Colonic mucosa (tissue), 4 donors: ENCODE measurements at places on chromosomes 2 and 18. TPM values are rescaled to one million over a fixed set of nuclear protein-coding genes. Genes with fewer than 3 reads are reported as not detected.

DNA sequence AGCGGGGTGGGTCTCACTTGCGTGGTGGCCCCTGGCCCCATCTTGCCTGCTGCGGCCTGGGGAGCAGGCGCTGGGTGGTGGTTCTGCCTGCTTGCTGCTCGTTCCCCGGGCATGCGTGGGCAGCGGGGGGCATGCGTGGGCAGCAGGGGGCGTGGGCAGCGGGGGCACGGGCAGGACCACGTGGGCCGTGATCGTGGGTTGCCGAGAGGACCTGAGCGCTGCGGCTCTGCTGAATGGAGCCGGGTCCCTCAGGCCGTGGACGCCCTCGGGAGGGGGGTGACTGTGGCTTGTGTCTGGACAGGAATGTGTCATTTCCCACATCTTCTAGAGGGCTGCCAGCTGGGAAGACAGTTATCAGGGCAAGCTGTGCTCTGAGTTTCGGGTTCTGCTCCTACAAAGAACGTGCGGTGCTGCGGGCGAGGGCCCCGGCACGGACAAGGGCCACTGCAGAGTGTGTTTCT, 8.3 kb upstream of the GAL3ST2 start:
- H3K27ac ChIP-seq, result no peak overlapping the region
- no peaks in the 10 kb centered on the region for H3K36me3 ChIP-seq
- no peak for DNase-seq
- no peaks in the 10 kb centered on the region for H3K27me3 ChIP-seq
- H3K4me1 ChIP-seq, result no peaks in the 10 kb centered on the region

- H3K36me3 ChIP-seq, result no peaks in the 10 kb centered on the region
- no peak for DNase-seq
- H3K4me1 ChIP-seq, result no peaks in the 10 kb centered on the region
- H3K27me3 ChIP-seq, result peaks cover 11% of the 10 kb centered on the region
- H3K27ac ChIP-seq, result no peak overlapping the region
These were observed 7.1 kb upstream of the CYS1 start for GRCh38 chr2:10087360-10087759.

DNA sequence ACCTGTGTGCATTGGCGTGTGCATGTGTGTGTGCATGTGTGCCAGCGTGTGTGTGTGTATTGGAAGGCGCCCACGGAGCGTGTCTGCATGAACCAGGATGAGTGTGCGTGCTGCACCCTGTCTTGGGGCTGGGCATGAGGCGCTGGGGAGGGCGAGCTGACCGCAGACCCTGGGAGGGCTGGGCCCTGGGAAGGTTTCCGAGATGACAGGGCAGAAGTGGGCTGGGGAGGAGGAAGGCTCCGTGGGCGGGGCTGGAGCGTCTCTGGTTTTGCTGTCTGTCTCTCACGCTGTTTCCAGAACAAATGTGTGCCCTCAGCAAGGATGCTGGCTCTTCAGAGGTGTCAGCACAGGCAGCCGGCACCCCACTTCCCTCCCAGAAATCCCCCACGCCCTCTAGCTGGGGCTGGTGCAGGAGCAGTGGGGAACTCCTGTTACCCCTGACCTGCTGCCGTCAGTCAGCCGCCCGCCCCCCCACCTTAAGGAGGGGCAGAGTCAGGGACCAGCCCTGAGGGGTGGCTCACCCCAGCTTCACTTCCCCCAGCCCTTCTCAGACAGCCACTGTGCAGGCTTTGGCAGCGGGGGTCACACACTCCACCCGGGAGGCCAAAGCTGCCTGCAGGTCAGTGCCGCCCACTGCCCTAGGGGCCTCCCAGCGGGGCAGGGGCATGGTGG, at the start of gene GPR35:
Gene GPR35 (plus strand): TSS at position 531 of the 672 bp plus-strand sequence. CDS start 4,473 bp downstream, outside the sequence.
- DNase-seq, result peak; percentile 44
- H3K27ac ChIP-seq, result peak within 1 kb of the TSS; percentile 36
- no peaks in the 10 kb centered on the region for H3K4me1 ChIP-seq
- H3K4me3 ChIP-seq, result no peak within 1 kb of the TSS

DNA sequence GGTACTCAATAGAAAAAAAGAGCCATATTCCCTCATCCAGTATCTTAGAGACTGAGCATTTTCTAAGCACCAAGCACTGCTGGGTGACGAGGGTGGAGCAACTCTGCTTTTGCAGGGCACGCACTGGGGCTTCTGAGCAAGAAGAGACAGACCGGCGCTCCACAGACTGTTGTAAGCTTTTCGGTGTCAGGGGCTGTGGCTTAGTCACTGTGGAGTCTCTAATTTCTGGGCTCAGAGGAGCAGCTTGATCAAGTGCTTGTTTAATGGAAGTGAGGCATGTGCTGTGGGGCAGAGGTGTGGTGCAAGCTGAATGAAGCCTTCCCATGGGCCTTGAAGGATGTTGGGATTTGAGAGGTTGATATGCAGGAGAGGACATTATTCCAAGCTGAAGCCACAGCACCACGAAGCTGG, 227.1 kb downstream of the MYCN start:
- no peak for DNase-seq
- no peaks in the 10 kb centered on the region for H3K4me1 ChIP-seq
- H3K27ac ChIP-seq, result no peak overlapping the region
- no peaks in the 10 kb centered on the region for H3K27me3 ChIP-seq

DNA sequence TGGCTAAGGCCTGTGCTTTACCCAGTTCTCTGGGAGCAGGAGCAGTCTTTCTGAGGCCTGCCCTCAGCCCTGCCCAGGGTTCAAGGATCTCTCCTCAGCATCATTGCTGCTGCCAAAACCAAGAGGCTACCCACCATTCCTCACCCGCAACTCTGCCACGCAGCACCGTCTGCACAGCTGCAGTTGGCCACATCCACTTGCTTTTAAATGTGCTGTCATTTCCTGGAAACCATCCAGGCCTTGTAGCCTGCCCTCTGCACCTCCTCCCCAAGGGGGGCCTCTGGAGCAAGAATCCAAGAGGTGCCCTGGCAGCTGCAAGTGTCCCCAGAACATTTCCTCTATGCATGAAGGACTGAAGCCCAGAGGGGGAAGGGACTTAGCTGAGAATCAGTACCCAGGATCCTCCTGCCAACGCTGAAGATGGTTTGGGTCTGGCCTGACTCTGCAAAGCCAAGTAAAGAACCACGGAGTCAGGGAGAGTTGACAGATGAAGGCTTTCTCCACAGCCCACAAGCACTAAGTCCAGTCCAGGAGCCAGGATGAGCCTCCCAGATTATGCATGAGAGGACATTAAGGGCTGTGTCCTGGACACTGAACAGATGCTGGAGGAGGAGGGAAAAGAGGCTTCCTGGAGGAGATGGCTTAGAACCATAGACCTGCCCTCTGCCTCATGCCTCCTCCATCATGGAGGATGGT, 14.9 kb downstream of the EMX1 start:
- H3K27ac ChIP-seq, result no peak overlapping the region
- DNase-seq, result no peak
- H3K36me3 ChIP-seq, result no peaks in the 10 kb centered on the region
- peaks cover 16% of the 10 kb centered on the region for H3K27me3 ChIP-seq
- no peak overlapping the region for H3K4me3 ChIP-seq

GRCh38 chr2:1483551-1483950, 70.3 kb downstream of the TPO start:
- DNase-seq, result no peak
- H3K4me3 ChIP-seq, result no peak overlapping the region
- H3K36me3 ChIP-seq, result no peaks in the 10 kb centered on the region

GRCh38 chr2:118321432-118322105, 233.3 kb downstream of the INSIG2 start:
- H3K27me3 ChIP-seq, result no peaks in the 10 kb centered on the region
- H3K27ac ChIP-seq, result no peak overlapping the region
- peak; percentile 27 for DNase-seq

GRCh38 chr18:73975266-73975665, 172.4 kb downstream of the FBXO15 start:
- H3K27me3 ChIP-seq, result no peaks in the 10 kb centered on the region
- no peak overlapping the region for H3K4me3 ChIP-seq
- DNase-seq, result no peak
- no peak overlapping the region for H3K27ac ChIP-seq
- H3K36me3 ChIP-seq, result no peaks in the 10 kb centered on the region

DNA sequence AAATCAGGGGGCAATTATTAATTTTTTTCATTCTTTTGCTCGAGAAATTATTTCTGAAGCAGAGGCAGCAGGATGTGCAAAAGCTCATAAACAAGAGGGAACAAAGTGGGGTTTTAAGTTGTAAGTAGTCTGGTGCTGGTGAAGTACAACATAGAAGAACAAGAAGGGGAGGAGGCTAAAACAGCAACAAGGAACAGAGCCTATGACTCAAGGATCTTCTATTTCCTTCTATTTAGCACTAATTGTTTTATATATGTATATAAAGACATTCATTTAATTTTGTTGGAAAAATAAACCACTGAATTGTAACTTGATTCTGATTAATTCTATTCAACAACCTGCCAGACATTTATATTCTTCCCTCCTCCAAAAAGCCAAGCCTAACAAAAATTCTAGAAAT, 35.0 kb downstream of the YES1 start:
- no peak for DNase-seq
- H3K36me3 ChIP-seq, result no peaks in the 10 kb centered on the region
- H3K4me3 ChIP-seq, result no peak overlapping the region
- no peak overlapping the region for H3K27ac ChIP-seq

DNA sequence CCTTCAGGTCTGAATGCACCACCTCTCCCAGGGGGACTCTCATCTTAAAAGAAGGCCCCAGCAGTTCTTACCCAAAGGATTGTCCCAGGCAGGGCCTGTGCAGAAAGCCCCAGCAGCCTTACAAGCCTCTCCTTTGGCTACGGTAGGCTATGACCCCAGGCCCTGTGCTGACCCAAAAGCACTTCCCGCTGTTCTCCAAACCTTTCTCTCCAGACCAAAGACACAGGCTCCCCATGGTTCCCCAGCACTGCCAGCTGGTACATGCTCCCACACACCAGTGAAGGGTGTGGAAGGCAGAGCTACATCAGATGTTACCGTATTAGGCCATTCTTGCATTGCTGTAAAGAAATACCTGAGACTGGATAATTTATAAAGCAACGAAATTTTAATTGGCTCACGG, 35.4 kb downstream of the LBH start:
- no peaks in the 10 kb centered on the region for H3K27me3 ChIP-seq
- no peak overlapping the region for H3K4me3 ChIP-seq
- no peaks in the 10 kb centered on the region for H3K4me1 ChIP-seq

DNA sequence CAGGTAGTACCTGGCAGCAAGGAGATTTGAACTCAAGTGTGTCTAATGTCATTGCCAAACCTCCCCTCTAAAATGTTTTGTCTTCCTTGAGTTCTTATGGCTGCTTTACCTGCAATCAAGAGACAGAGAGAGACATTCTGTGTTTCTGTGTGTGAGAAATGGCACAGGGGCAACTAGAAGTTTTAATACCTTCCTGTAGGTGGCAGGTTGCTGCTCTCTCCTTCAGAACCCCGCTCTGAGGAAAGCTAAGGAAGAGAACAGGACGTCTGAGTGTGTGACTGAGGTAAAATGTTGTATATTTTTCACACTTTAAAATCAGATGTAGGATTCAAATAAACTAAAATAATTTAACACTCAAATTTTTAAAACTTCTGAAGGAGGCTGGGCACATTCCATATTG, 19.2 kb downstream of the DTNA start:
- no peaks in the 10 kb centered on the region for H3K4me1 ChIP-seq
- H3K36me3 ChIP-seq, result no peaks in the 10 kb centered on the region
- DNase-seq, result peak; percentile 27
- no peak overlapping the region for H3K27ac ChIP-seq

DNA sequence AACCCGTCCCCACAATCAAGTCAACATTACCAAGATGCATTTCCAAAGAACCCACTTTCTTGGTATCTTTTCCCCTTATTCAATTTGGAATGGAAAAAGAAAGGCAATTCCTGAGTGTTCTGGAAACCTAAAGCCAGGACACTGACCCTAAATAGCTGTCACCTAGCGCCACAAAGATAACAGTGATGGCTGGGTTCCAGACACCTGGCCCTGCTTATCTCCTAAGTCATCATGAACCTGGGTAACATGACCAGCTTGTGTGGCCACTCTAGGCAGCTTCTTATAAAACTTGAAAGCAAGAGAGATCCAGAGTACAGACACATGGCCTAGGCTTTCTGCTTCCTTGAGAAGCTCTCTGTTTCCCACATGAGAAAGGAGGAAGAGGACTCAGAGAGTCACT, 95.4 kb downstream of the BOD1L2 start:
- no peaks in the 10 kb centered on the region for H3K27me3 ChIP-seq
- H3K4me1 ChIP-seq, result no peaks in the 10 kb centered on the region
- no peak for DNase-seq
- H3K36me3 ChIP-seq, result no peaks in the 10 kb centered on the region
- H3K27ac ChIP-seq, result no peak overlapping the region

- no peaks in the 10 kb centered on the region for H3K27me3 ChIP-seq
- no peaks in the 10 kb centered on the region for H3K4me1 ChIP-seq
- no peak for DNase-seq
- no peak overlapping the region for H3K4me3 ChIP-seq
- no peaks in the 10 kb centered on the region for H3K36me3 ChIP-seq
These were observed 191.7 kb downstream of the GBX2 start for GRCh38 chr2:235976516-235976915.

GRCh38 chr2:181846399-181847197, 44.9 kb upstream of the ITPRID2 start:
- DNase-seq, result no peak
- no peak overlapping the region for H3K4me3 ChIP-seq
- no peaks in the 10 kb centered on the region for H3K4me1 ChIP-seq
- H3K27me3 ChIP-seq, result no peaks in the 10 kb centered on the region
- no peaks in the 10 kb centered on the region for H3K36me3 ChIP-seq

PLA2R1 gene
- total RNA-seq, result 3.2 TPM

CDKL4 gene
- total RNA-seq, result 0.64 TPM

SULT1C2 gene
- 5.3 TPM for total RNA-seq

DNAH6 gene
- 1.8 TPM for total RNA-seq

AKAIN1 gene
- total RNA-seq, result not detected

DYNC2LI1 gene
- 17.2 TPM for total RNA-seq
